ENCODE measurements at places on chromosomes 2 and 18. TPM values are rescaled to one million over a fixed set of nuclear protein-coding genes. Genes with fewer than 3 reads are reported as not detected.

Gene CCDC85A
- total RNA-seq, result 12.4 TPM

Gene TMBIM1
- total RNA-seq, result 165 TPM

Gene REG1B
- not detected for total RNA-seq

Gene SERPINB13
- total RNA-seq, result not detected

Gene ADCYAP1
- total RNA-seq, result not detected

Gene B3GNT7
- under 0.01 TPM for total RNA-seq

Gene SPC25
- 3.6 TPM for total RNA-seq

Gene SCN2A
- total RNA-seq, result 5.6 TPM

Gene CAPN13
- not detected for total RNA-seq

Gene FAM117B
- 3.0 TPM for total RNA-seq

Gene MARCHF4
- total RNA-seq, result 10.8 TPM

Gene TMEM169
- total RNA-seq, result under 0.01 TPM

Gene SLC16A14
- 0.37 TPM for total RNA-seq

Gene SP5
- total RNA-seq, result not detected

Gene DCC
- not detected for total RNA-seq

Gene RGPD4
- not detected for total RNA-seq

Gene COA5
- 19.7 TPM for total RNA-seq

Measured in smooth muscle cell of the umbilical artery (primary cell).